ENCODE measurements at places on chromosomes 7 and 10. TPM values are rescaled to one million over a fixed set of nuclear protein-coding genes. Genes with fewer than 3 reads are reported as not detected.
A peak's percentile ranks its signal among the peaks of the same experiment; 100 is the strongest.

H2AZ2 gene
- total RNA-seq: 110 TPM

SKIDA1 gene
- total RNA-seq: 2.6 TPM

SUN3 gene
- total RNA-seq: not detected

GNAT3 gene
- total RNA-seq: not detected

STAMBPL1 gene
- 10.3 TPM for total RNA-seq

FFAR4 gene
- total RNA-seq: not detected

OPN1SW gene
- total RNA-seq: not detected

DNA sequence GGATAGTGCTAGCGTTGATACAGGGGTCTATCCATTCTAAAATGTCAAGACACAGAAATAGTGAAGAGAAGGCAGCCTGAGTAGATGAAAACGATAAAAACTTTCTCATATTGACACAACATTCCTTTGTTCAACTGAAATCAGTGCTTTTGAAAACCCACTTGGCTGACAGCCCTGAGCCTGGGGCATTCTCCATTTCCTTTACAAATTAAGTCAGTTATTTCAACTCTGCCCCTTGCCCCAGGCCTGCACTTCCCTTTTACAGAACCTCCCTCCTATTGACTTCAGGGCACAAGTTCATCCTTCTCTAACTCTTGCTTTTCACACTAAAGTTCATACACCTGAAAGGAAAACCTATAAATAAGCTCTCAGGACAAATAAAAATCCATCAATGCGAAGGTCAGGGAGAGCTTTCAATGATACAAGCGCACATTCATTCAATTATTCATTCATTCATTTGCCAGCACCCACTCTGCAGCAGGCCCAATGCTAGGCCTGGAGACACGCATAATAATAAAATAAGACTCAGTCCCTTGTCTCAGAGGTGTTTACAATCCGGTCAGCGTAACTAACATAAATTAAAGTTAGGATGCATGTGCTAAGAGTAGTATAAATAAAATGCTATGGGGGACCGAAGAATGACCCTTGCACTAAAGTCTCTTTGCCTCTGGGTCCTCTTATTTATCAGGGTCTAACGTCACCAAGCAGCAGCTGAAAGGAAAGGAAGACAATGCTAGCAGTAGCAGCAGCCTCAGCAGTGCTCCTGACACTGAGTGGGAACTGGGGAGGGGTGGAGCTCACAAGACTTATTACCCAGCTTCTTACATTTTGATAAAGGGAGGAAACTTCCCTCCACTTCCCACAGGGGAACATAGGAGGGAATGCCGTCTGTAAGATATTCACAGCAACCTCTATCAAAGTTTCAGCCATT lies 134.8 kb downstream of the PDE1C start:
- no peak for DNase-seq

- no peak for DNase-seq
Observed at GRCh38 chr10:110045772-110046171, 38.0 kb downstream of the ADD3 start.

DNA sequence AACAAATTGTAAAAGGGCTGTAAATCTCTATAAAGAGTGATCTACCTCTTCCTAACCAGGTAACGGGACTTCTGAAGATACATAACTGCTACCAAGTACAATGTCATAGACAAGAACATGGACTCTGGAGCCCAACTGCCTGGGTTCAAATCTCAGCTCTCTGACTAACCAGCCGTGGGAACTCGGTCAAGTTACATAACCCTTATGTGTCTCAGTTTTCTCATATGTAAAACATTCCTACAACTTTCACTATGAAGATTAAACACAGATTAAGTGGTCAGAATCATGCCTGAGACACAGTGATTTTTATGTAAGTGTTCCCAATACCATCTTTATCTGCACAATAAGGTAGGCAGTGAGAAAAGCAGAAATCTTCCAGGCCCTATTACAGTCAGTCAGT lies 52.6 kb downstream of the ITGB1 start:
- no peak for DNase-seq

DNA sequence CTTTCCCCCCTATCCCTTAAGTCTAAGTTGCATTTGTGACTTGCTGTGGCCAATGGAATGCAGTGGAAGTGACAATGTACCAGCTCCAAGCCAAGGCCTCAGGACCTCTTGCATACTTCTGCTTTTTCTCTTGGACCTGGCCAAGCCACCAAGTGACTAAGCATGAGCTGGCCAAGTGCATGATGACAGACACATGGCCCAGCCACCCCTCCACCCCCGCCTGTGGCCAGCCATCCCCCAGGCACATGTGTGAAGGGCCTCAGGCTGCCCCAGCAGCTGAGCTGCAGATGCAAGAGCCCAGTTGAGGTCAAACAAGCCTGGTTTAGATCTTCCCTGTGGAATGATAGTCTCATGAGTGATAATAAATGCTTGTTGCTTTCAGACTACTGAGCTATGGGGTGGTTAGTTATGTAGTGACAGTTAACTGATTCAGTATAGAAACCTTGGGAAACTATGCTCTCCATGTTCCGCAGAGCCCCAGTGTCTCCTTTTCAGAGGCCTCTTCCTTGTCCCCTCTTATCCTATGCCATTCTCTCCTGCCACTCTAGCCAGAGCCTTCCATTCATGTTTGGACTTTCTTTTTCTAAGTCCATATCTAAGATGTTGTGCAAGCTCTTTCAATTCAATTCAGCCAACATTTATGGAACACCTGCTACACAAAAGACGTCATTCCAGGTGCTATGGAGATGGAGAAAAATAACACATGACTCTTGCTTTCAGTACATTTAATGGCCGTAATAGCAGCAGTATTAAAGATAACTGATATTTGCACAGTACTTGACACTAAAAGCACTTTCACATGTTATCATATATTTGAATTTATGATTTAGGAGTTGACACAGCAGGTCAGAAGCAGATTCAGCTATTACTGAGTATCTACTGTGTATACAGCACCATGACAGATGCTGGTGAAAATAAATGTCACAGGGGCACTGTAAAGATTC lies 55.5 kb upstream of the LOXL4 start:
- DNase-seq: no peak

GRCh38 chr10:110783509-110784107 lies 88.1 kb upstream of the PDCD4 start:
- DNase-seq: no peak

GRCh38 chr10:43170491-43170890 lies 32.2 kb downstream of the CSGALNACT2 start:
- no peak for DNase-seq

DNA sequence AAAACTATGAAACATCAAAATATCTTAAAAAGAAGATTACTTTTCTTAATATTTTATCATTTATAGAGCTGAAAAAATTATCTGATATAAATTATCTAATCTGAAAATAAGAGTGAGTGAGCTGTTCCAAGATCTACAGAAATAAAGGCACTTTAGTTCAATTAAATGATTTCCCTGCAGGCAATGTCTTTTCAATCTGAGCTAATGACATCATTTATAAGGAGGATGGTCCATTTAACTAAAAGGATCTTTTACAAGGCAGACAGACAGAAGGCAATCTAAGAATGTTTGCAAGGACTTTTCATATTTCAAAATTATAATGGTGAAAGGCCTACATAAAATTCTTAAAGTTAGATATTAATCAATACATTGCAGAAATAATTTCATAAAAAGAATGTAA lies 71.8 kb downstream of the SKAP2 start:
- DNase-seq: no peak

DNA sequence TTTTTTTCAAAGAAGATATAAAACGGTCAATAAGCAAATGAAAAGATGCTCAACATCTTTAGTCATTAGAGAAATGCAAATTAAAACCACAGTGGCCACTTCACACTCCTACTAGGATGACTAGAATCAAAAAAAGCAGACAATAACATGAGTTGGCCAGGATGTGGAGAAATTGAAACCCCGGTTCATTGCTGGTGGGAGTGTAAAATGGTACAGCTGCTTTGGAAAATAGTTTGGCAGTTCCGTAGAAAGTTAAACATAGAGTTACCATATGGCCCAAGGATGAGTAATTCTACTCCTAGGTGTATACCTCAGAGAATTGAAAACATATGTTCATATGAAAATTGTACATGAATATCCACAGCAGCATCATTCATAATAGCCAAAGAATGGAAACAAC lies 573.3 kb downstream of the GALNT17 start:
- DNase-seq: no peak

DNA sequence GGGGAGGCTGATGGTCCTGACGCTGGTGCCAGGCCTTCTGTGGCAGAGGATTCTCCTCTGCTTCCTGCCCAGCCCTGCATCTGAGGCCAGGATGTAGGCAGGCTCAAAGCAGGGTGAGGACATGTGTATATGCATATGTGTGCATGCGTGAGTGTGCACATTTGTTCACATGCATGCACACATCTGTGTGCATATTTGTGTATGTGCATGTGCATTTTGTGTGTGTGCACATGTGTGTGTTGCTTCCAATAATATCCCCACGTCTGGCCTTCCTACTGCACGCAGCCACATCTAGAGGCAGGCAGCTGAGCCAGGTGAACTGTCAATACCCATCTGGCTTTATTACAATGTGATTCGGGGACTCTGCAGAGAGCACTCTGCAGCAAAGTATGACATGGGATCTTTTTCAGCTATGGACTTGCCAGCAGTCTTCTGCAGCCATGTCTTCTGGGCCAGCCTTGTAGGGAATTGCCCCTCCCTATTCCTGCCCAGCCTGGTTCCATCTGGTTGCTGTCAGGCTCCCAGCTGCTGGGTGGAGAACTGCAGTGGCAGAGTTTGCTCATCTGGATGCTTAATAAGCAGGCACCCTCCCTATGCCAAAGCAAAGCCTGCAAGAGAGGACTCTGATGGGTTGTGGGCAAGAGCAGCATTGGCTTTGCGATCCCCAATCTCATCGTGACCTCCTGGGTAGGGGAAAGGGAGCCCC lies 140.7 kb downstream of the PFKFB3 start:
- peak; percentile 41 for DNase-seq

GRCh38 chr10:129219364-129219763 lies 247.7 kb upstream of the MGMT start:
- DNase-seq: peak; percentile 40

DNA sequence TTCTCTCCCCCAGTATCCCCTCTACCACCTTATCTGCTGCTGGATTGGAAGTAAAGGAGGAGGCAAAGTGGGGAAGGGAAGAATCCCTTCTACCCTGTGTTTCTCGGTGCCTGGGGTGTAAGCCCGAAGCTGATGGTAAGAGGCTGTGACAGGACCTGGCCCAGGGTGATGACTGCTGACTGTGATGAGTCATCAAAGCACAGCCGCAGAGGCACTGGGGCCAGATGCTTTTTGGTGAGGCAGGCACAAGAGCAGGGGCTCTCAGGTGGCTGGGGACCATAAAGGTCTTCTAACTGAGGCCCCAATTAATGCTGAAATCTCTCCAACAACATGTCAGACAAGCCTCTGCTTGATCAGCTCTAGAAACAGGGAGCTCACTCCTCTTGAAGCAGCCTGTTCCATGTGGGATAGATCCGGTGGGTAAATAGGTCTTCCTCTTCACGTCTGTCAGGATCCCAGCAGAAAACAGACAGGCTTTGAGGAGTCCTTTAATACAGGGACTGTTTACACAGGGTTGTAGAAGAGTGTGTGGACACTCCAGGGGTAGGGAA lies 86.1 kb upstream of the PCBD1 start:
- DNase-seq: no peak

- peak; percentile 82 for DNase-seq
Observed at GRCh38 chr10:122140941-122141623, 130.0 kb upstream of the BTBD16 start.

DNA sequence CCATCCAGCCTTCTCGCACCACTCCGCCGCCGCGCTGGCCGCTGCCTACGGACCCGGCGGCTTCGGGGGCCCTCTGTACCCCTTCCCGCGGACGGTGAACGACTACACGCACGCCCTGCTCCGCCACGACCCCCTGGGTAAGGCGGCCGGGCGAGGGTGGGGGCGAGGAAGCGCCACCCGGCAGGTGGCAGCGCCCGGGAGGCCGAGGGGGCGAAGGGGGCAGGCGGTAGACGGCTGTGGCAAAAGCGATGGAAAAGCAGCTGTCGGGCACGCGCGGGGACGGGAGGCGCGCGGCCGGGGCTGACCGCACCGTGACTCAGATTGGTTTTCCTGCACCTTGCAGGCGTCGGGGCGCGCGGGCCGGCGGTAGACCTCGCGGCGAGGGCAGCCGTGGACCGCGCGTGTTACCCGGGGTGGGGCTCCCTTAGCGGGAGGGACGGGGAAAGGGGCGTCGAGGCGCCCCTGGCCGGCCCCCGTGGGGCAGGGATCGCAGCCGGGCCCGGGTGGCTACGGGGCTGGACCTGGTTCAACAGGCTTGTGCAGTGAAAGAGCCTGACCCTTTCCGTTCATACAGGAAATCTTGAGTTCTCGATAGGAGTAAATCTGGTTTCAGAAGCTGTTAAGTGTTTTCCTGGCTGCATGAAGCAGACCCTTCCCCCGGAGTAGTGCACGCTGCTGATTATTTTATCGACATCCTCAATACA lies 608 bp downstream of the HHEX start:
- DNase-seq: peak; percentile 72

GRCh38 chr10:116385994-116386809 lies 41.4 kb upstream of the PNLIPRP3 start:
- DNase-seq: peak; percentile 67

DNA sequence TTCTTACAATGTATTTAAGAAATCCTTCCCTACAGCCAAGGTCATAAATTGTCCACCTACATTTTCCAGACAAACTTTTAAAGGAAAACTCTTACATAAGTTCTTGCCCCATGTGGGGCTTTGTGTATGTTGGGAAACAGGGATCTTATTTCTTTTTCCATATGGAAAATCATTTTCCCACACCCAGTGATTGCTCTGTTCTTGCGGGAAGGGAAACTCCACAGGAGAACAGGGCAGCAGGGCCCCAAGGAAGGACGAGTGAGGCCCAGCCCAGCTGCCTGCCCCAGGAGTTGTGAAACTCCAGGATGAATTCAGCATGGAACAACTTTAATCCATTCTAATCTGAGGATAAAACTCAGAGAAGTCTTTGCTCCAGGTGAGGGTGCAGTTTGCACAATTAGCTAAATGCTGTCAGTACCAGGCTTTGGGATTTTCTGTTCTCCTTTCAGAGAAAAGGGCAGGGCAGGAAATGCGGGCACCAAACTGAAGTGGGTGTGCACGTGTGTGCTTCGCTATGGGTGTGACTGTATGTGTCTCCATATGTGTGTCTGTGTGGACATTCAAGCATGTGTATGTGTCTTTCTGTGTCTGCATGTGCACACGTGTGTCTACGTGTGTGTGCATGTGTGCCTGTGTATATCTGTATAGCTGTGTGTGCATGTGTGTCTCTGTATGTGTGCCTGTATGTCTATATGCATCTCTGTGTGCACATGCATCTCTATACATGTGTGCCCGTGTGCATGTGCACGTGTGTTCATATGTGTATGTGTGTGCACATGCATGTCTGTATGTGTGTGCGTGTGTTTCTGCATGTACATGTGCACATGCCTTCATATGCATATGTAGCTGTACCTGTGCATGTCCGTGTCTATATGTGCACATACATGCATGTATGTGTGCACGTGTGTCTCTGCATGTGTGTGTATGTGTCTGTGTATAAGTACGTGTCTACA lies 102.0 kb upstream of the FAM20C start:
- DNase-seq: peak; percentile 94

Data from muscle of leg (tissue), 16 donors.